ENCODE measurements at places on chromosomes 12 and 14. TPM values are rescaled to one million over a fixed set of nuclear protein-coding genes. Genes with fewer than 3 reads are reported as not detected.

Gene VRTN
- 0.15 TPM for total RNA-seq

Gene RDH16
- total RNA-seq, result 0.74 TPM

Gene KHNYN
- total RNA-seq, result 28.9 TPM

Gene PPP1R1A
- total RNA-seq, result 47.6 TPM

Gene NINJ2
- total RNA-seq, result 0.76 TPM

Gene EIF2S3B
- total RNA-seq, result 4.1 TPM

Gene APOF
- total RNA-seq, result not detected

Gene TRAF3
- 16.7 TPM for total RNA-seq

Gene NEUROD4
- 206 TPM for total RNA-seq

Gene SLC6A12
- total RNA-seq, result 0.64 TPM

Gene KRT7
- total RNA-seq, result not detected
